ENCODE measurements at places on chromosomes 16 and 17.

GRCh38 chr17:65433157-65433556, 128.3 kb downstream of the AXIN2 start:
- no peak for DNase-seq

- DNase-seq, result no peak
Observed at GRCh38 chr17:60506312-60506711, 19.7 kb downstream of the APPBP2 start.

DNA sequence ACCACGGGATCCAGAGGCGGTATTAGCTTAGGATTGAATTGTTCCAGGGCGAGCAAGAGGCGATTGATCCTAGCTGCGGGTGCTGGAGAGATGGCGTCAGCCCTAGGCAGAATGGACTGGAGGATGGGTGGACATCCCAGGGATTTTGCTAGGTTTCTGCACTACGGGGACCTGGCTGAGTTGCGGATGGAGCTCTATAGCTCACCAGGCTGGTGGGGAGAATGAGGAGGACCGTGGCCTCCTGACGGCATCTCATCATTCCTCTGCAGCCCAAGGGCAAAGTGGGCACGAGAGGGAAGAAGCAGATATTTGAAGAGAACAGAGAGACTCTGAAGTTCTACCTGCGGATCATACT, 614 bp downstream of the TMEM208 start:
- no peak for DNase-seq

- no peak for DNase-seq
Observed at GRCh38 chr16:65002265-65002664, 119.6 kb downstream of the CDH11 start.

- DNase-seq, result no peak
Observed at GRCh38 chr17:74078363-74078941, 125.0 kb upstream of the RPL38 start.
